ENCODE measurements at places on chromosomes 4 and X.
A peak's percentile ranks its signal among the peaks of the same experiment; 100 is the strongest.

- DNase-seq, result no peak
Measured at GRCh38 chrX:154038656-154039055, 19.0 kb upstream of the IRAK1 start.

GRCh38 chr4:151921811-151922210 lies 161.0 kb upstream of the GATB start:
- DNase-seq, result no peak

GRCh38 chr4:168711197-168712140 lies 214.6 kb downstream of the PALLD start:
- peak; percentile 56 for DNase-seq

- no peak for DNase-seq
Measured at GRCh38 chr4:135267148-135267865, 1065.7 kb upstream of the PABPC4L start.

DNA sequence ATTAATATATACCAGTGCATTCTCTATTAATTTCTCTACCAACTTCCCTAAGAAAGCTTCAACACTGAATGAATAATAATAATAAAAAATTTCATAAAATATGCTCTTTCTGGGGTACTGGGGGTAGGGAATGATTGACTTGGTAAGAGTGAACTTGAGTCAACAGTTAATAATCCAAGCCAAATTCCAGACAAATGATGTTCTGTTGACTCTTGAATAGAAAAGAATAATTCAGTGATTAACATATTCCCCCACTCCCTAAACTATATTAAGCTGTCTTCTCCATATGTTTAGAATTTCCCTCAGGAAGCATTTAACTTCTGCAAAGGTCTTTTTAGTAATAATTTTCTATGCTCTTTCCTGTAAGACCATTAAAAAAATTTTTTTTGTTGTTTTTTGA lies 12.3 kb downstream of the PGRMC2 start:
- no peak for DNase-seq
